ENCODE measurements at places on chromosomes 6 and 20.

GRCh38 chr6:45773906-45774305 is 241.8 kb downstream of the CLIC5 start:
- DNase-seq, result no peak

GRCh38 chr6:69796642-69797390 is at the start of gene LMBRD1:
Gene LMBRD1, minus strand, starts transcription at chr6:69797010. Its CDS starts 129 bp downstream, at chr6:69796881.
- peak; percentile 94 for DNase-seq

DNA sequence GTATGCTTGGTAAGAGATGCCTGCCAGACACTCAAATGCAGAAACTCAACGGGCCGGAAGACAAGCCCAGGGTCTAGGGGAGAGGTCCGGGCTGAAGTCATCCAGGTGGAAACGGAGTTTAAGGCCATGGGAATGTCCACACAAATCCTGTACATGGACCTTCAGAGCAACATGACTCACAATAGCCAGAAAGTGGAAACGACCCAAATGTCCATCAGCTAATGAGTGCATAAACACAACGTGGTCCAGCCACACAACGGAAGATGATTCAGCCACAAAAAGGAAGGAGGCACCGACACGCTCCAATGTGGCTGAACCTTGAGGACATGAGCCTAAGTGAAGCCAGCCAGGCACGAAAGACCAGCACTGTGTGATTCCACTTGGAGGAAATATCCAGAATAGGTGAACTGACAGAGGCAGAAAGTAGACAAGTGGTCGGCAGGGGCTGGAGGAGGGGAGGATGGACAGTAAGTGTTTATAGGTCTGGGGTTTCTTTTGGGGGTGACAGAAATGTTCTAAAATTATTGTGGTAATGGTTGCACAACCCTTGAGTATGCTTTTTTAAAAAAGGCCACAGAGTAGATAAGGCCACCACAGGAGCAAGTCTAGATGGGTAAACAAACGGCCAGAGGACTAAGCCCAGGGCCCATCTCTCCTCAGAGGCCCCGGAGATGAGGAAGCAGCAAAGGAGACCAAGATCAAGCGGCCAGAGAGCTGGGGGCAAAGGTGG is 105.6 kb downstream of the PREX1 start:
- peak; percentile 81 for DNase-seq

DNA sequence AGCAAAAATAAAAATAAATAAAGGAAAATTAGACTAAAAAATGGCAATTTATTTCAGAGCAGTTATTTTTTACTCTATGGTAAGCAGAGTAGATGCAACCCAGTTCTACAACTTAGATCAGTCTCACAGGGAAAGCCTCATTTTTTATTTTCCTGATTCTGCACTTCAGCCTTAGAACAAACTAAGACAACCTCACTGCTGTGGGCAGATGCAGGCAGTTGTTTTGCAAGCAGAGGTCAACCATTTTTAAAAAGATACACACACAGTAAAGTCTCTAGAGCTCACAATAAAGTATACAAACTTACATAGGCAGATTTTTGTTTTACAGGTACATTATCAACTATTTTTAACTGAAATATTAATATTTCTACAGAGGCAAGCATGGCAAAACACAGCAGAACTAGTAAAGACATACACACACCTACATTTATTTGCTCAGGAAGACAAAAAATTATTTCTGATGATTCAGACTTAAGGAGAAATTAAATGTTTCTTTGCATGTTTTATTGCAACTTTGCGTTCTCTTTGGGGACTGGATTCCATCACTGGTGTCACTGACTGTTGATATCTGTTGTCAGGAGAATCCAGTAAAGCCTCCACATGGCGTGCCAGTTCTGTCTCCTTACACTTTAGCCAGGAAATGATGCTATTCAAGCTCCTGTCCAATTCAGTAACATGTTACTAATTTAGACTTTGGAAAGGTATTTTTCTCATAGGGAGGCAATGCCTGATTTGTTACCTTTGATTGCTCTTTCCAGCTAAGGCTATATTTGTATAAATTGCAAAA is 102.7 kb downstream of the TRDN start:
- DNase-seq, result no peak

- no peak for DNase-seq
Measured at GRCh38 chr6:15708231-15708630, 45.4 kb upstream of the DTNBP1 start.

DNA sequence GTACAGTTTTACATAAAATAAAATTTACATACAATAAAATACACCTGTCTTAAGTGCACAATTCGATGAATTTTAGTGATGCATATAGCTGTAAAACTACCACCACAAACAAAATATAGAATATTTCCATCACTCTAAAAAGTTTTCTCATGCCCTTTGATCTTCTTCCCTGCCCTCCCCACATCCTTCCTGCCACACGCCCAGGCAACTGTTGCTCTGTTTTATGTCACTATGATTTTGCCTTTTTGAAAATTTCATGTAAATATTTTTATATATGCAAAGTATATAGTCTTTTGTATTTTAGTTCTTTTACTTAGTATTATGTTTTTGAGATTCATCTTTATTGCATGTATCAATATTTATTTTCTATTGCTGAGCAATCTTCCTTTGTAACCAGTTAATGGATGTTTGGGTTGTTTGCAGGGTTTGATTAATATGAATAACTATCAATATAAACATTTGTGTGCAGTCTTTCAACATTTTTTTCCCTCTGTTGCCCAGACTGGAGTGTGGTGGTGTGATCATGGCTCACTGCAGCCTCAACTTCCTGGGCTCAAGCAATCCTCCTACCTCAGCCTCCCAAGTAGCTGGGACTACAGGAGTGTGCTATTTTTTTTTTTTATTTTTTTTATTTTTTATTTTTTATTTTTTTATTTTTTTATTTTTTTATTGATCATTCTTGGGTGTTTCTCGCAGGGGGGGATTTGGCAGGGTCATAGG is 23.8 kb upstream of the SAMHD1 start:
- no peak for DNase-seq

- DNase-seq, result no peak
Measured at GRCh38 chr6:154469306-154469935, 41.1 kb downstream of the CNKSR3 start.

DNA sequence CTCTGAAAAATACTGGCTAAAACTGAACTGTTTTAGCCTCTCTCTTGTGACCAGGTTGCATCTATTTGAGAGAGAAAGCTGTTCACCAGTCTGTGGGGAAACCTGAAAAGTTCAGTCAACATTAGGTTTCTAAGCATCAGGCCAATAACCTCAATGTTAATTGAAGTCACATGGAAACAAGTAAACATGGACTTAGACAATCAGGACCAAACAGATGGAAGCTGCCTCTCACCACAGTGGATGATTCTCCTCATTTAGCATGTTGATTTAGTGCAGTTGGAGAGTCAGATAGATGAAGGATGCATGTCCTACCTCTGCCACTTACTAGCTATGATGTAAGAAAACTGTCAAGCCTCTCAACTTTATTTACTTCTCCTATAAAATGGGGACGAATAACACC is 18.2 kb downstream of the SCGN start:
- DNase-seq, result no peak

DNA sequence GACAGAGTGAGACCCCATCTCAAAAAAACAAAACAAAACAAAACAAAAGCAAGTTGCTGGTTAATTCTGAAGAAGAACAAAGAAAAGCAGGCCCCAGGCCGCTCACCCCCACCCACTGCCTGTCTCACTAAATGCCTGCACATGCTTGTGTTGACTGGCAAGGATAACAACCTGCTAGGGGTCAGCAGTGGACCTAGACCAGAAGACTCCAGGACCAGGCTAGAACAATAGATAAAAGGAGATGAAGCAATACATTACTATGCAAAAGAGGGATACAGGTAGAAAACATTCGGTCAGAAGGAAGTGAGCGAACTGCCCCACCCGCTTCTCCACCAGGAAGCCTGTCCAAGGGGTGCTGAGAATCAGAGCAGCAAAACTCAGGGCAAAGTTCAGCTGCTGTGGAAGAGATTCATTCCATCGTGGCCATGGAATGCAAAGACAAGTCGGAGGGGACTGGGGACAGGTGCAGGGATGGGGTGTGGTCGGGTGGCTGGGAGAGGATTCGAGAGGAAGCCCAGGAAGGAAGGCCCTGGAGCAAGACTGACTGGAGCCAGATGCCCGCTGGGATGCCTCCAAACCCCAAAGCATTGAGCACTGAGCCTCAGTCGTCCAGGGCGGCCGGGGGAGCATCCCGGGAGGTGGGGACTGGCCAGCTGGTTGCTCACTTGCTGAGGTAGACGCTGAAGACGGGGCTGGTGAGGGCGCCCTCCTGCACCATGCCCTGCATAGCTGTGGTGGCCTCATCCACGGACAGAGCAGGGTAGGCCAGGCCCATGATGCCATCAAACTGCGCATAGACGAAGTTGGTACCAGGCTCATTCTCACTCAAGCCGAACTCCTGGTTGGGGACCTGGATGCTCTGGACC is 5.3 kb downstream of the PGC start:
- DNase-seq, result no peak

- no peak for DNase-seq
Measured at GRCh38 chr6:141452354-141452686, 680.4 kb upstream of the GJE1 start.

DNA sequence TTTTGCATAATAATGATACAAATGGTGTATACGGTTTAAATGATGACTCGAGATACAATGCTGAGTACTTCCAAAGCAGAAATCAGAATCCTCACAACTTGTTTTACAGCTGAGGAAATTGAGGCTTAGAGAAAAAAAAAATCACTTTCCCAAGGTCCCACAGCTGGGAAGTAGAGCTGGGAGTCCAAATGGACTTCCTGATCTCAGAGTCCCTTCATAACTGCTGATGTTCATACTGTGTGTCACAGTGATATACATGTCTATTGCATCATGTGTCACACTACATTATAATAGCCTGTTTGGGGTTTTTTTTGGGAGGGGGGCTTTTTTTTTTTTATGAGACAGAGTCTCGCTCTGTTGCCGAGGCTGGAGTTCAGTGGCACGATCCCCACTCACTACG is 8.5 kb downstream of the HM13 start:
- no peak for DNase-seq

DNA sequence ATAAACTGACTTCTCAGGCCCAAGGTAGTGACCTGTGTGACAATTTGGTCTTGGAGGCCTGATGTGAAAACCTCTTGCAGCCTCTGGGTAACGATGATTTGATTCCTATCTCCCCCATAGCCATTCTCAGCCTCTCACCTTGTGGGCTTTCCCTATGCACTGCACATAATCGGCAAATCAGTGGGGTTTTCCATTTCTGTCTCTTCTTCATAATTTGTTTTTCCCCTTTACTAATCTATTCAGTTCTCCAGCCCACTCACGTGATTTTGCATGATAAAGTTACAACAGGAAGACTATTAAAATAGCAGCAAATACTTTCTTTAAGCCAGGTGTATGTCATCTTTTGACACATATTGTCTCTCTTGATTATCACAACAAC is 893.7 kb downstream of the TFAP2A start:
- no peak for DNase-seq

DNA sequence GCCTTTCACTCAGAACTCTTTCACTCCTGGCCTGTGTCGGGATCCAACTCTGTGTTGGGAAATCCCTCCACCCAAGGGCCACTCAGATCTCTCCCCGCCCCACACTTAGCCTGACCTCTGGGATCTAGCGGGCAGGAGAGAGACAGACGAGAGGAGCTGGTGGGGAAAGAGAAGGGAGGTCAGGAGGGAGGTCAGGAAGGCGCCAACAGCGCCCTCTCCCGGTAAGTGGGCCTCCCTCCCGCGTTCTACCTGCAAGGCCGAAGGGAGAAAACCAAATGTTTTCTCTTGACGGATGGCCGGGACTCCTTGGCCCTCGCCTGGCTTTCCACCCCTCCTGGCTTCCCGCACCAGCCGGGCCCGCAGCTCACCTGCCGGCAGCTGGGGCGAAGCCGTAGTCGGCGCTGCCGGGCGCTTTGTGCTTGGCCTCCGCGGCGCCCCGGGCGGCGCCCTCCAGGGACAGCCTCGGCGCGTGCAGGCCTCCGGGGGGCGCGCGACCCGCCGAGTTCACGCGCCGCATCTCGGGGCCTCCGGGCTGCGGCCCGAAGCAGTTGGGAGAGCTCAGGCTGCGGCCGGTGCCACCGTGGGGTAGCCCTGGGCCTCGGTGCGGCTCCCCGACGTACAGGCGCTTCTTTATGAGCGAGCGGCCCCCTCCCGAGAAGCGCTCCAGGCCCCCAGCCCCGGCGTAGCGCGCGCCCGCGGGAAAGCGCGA is 38.2 kb downstream of the C6orf132 start:
- peak; percentile 37 for DNase-seq
